ENCODE measurements at places on chromosomes 3 and 15. TPM values are rescaled to one million over a fixed set of nuclear protein-coding genes. Genes with fewer than 3 reads are reported as not detected.

GRCh38 chr3:148827585-148827984, at the start of gene CPB1:
TSS of gene CPB1 (plus strand) at chr3:148827811. CDS start at chr3:148827824, 13 bp downstream.
- H3K4me3 ChIP-seq = no peak within 1 kb of the TSS
- no peaks in the 10 kb centered on the region for H3K36me3 ChIP-seq
- no peak within 1 kb of the TSS for H3K27ac ChIP-seq
- no peaks in the 10 kb centered on the region for H3K27me3 ChIP-seq
- no peak for DNase-seq

DNA sequence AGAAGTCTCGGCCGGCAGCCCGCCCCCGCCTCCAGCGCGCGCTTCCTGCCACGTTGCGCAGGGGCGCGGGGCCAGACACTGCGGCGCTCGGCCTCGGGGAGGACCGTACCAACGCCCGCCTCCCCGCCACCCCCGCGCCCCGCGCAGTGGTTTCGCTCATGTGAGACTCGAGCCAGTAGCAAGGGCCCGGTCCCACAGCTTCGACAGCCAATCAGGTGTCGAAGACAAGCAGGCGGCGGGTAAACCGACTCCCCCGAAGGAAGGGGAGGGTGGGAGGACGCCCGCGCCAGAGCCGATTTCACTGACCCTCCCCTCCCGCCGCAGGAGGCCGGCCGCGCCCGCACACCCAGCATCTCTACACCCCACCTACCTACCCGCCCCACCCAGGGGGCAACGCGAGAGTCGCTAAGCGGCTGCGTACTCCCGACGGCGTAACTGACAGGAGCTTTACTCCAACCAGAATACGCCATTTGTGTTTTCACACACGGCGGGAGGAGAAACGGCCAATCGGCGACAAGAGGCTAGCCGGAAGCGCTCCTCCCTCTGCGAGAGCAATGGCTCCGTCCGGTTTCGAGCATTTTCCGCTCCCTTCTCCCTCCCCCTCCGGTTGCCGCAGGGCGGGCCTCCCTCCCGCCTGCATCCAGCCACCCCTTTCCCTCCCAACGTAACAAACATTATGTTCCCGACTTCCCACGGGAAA, 633 bp upstream of the SETD5 start:
- no peaks in the 10 kb centered on the region for H3K27me3 ChIP-seq
- H3K36me3 ChIP-seq = peaks cover 4% of the 10 kb centered on the region

- H3K27me3 ChIP-seq = no peaks in the 10 kb centered on the region
- no peaks in the 10 kb centered on the region for H3K4me1 ChIP-seq
Measured at GRCh38 chr3:4232798-4233197, 70.4 kb upstream of the SETMAR start.

GRCh38 chr3:156641618-156641975, 32.8 kb upstream of the TIPARP start:
- H3K27ac ChIP-seq = no peak overlapping the region
- H3K36me3 ChIP-seq = no peaks in the 10 kb centered on the region
- H3K4me1 ChIP-seq = peaks cover 16% of the 10 kb centered on the region
- no peak for DNase-seq
- H3K4me3 ChIP-seq = no peak overlapping the region

DNA sequence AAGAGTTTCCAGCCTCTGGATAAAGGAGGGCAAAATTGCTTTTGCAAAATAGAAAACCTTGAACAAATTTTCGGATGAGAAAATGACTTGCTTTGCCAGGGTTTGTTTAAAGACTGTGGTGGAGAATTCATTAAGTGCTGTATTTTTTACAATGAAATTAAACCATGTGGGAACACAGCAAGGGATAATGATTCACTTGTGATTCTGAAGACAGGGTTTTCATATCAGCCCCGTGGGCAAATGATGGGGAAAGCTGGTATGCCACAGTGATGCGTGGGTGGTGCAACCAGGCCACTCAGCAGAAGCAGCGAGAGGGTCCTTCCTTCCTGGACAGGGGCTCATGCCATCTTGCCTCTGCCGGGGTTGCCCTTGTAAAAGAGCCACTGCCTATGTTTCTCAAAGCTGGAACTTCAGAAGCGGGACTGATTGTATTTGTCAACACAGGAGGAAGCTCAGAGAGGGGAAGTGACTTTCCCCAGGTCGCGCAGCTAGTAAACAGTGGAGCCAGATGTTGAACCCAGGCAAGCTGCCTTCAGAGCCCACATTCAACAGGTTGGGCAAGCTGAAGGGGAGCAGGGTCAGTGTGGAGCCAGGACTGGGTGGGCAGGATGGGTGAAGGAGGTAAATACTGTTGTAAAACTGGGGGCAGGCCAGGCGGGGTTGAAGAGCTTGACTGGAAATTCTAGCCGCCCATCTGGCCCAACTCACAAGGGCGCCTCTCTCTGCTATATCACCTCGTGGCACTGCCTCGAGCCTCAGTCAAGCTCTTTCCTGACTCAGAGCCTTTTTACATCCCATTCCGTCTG, 79.1 kb downstream of the TOP2B start:
- no peaks in the 10 kb centered on the region for H3K36me3 ChIP-seq
- H3K4me3 ChIP-seq = no peak overlapping the region
- H3K4me1 ChIP-seq = peaks cover 10% of the 10 kb centered on the region
- no peaks in the 10 kb centered on the region for H3K27me3 ChIP-seq
- no peak for DNase-seq

DNA sequence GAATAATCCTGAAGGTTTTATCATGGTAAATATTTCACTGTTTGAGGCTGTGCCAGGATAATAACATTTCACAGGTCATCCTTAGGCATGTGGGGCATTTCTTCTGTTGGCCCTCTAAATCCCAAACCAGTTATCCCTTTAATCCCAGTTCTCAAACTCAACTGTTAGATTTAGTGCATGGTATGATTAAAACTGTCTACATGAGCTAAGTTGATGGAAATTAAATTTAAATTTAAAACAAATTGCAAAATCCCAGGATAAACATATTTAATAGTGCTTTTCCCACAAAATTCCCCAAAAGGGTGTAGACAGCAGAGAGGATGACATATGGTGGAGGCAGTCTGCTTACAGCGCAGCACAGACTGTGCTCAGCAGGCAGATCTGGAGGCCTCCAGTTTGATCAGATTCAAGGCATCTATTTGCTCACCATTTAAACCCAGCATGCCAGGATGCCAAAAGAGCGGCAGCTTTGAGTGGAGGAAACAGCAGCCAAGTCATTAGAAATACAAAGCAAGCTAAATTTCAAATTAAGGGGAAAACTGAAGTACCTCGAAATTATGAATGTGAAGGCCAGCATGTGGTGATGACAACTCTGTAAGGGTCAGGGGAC, 325.8 kb downstream of the KCNH8 start:
- peaks cover 11% of the 10 kb centered on the region for H3K4me1 ChIP-seq
- H3K27ac ChIP-seq = no peak overlapping the region
- H3K4me3 ChIP-seq = no peak overlapping the region

DNA sequence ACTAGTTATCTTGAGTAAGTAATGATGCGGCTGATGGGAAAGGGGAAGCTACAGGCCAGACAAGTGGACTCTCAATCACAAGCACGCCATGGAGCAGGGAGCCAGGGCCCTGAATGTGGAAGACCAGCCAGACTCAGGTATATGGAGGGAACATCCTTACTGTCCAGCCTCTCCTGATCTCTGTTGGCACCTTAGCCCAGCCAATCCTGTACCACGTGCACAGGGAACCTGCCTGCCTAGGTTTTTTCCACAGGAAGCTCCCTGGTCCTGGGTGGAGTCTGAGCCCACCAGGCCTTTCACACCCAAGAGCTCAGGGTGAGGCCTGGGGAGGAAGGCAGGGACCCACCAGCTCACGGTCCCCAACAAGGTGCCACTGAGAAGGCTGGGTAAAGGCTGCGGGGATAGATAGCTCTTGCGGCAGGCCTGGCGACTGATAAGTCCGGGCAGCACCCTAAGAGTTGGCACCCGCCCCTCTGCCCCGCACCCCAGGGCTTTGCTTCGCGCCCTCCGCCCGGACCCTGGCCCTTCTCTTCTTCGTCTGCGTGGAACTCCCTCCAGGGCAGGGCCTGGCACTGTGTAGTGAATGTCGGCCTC, 933 bp upstream of the APEH start:
- peak overlapping the region; percentile 80 for H3K4me3 ChIP-seq
- H3K27me3 ChIP-seq = no peaks in the 10 kb centered on the region
- peak overlapping the region; percentile 91 for H3K27ac ChIP-seq
- peaks cover 16% of the 10 kb centered on the region for H3K4me1 ChIP-seq
- H3K36me3 ChIP-seq = peaks cover 23% of the 10 kb centered on the region

DNA sequence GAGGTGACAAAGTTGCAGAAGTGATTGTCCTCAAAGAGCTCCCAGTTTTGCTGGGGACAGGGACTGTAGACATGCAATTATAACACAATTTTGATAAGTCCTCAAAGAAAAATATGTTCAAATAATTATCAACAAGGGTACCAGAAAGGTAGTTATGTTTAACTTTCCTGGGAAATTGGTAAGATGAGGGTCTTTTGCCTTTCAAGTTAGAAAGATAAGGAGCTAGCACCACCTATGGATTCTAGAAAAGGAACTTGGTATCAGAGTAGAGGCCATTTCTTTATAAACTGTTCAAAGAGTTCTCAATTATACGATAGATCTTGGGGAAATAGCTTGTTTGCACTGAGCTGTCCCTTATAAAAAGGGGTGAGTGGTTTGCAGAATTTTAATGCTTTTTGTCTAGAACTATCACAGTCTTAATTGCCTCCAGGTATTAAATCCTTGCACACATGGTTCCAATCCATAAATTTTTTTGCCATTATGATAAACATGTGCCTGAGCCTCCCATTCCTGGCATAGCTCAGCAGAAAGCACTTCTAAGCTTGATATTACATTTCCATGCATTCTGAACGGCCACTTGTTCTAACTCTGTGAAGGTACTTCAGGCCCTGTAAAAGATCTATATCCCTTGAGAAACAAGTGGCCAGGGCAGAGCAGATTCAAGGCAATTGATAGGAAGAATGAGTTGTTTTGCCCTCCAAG, 247.5 kb upstream of the LRIG1 start:
- no peak overlapping the region for H3K27ac ChIP-seq
- H3K27me3 ChIP-seq = no peaks in the 10 kb centered on the region
- H3K36me3 ChIP-seq = no peaks in the 10 kb centered on the region
- H3K4me1 ChIP-seq = no peaks in the 10 kb centered on the region
- DNase-seq = no peak
- no peak overlapping the region for H3K4me3 ChIP-seq

DNA sequence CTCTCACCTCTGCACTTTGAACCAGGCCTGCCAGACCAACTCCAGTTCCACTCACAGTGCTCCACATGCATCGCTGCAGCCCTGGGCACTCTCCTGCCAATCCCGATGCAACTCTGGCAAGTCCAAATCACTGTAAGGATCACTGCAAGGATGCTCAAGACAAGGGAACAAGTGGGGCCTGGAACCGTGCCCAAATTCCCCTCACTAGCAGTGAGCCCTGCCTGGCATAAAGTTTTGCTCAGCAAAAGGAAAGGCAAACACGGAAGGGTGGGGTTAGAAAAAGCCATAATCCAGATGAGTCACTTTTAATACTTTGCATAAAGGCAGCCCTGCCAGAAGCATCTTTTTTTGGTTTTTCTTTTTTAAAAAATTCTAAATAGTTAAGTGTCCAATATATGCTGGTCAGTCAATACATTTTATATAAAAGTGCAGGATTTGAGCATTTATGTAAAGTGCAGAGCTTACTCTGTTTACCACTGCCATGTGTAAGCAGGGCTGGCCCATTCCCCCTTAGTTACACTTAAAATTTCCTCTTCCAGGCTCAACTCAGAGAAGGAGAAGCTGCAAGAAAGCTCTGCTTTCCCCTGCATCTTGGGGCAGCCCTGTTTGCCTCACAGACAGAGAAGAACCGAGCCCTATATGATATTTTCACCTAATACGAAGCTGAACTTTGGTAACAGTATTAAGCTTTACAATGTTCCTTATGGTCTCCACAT, 102.2 kb downstream of the CD47 start:
- H3K4me3 ChIP-seq = no peak overlapping the region
- H3K27me3 ChIP-seq = no peaks in the 10 kb centered on the region
- no peaks in the 10 kb centered on the region for H3K36me3 ChIP-seq

DNA sequence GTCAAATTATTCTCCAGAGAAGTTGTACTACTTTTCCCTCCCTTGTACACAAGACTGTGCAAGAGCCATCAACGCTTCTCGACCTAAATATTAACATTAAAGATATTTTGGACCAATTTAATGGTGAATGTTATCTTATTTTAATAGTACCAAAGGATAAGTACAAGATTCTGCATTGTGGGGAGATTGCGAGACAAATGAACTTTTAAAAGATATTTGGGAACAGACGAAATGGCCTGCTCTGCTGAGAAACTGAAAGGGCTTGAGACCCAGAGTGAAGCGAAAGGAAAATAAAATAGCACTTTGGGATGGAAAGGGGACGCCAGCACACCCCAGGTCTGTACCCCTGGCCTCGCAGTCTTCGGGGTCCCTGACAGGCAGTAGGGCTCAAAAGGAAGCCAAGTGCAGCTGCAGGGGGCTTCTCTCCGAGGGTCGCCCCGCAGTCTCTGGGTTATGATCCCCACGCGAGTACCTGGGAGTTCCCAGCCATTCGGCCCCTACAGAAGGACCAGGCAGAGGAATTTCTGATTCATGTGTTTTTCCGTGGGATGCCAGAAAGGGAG, 97.6 kb upstream of the VGLL3 start:
- H3K4me1 ChIP-seq = peaks cover 8% of the 10 kb centered on the region
- no peak for DNase-seq
- H3K27ac ChIP-seq = peak overlapping the region; percentile 93
- no peaks in the 10 kb centered on the region for H3K27me3 ChIP-seq
- H3K4me3 ChIP-seq = peak overlapping the region; percentile 97

- no peak overlapping the region for H3K27ac ChIP-seq
- H3K36me3 ChIP-seq = no peaks in the 10 kb centered on the region
- H3K4me1 ChIP-seq = no peaks in the 10 kb centered on the region
- H3K27me3 ChIP-seq = no peaks in the 10 kb centered on the region
- DNase-seq = no peak
Measured at GRCh38 chr3:50532062-50532705, 28.8 kb upstream of the CACNA2D2 start.

- peaks cover 48% of the 10 kb centered on the region for H3K4me1 ChIP-seq
- DNase-seq = peak; percentile 63
- H3K4me3 ChIP-seq = peak overlapping the region; percentile 3
- H3K36me3 ChIP-seq = no peaks in the 10 kb centered on the region
Measured at GRCh38 chr3:57951066-57951882, 56.9 kb upstream of the FLNB start.

DNA sequence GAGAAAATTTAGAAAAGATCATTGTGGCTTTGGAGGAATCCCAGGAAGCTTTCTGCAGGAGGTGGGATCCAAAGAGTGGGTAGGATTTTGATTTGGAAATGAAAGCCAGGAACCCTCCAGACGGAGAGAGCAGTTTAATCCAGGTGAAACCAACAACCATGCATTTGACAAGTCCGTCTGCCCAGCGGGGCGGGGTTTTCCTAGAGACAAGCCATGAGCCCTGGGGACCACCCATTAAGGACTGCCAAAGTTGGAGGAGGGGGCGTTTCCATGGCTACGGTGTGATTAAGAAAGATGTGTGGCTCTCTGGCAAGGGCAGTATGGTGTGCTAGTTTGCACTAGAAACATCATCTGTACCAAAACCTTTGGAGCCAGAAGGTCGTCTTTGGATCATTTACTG, 53.4 kb downstream of the SRGAP3 start:
- H3K36me3 ChIP-seq = no peaks in the 10 kb centered on the region
- no peak overlapping the region for H3K4me3 ChIP-seq
- H3K4me1 ChIP-seq = no peaks in the 10 kb centered on the region
- no peak for DNase-seq

- H3K36me3 ChIP-seq = no peaks in the 10 kb centered on the region
- H3K27me3 ChIP-seq = no peaks in the 10 kb centered on the region
- no peak overlapping the region for H3K4me3 ChIP-seq
Measured at GRCh38 chr3:55755516-55756205, 268.6 kb upstream of the WNT5A start.

Gene FGF12
- not detected for total RNA-seq

Gene OSTN
- total RNA-seq = not detected

Gene MRPL3
- 80.3 TPM for total RNA-seq

Gene GALNT15
- total RNA-seq = 167 TPM

Gene CLDND1
- total RNA-seq = 134 TPM

Gene BDH1
- 15.4 TPM for total RNA-seq

Gene RETNLB
- total RNA-seq = not detected

Gene KBTBD12
- 14.5 TPM for total RNA-seq

Gene LRRC3B
- not detected for total RNA-seq
